Lung (tissue), 17 donors: ENCODE measurements at places on chromosomes 6 and 20. TPM values are rescaled to one million over a fixed set of nuclear protein-coding genes. Genes with fewer than 3 reads are reported as not detected.

HDGFL1 gene
- total RNA-seq, result not detected

DNA sequence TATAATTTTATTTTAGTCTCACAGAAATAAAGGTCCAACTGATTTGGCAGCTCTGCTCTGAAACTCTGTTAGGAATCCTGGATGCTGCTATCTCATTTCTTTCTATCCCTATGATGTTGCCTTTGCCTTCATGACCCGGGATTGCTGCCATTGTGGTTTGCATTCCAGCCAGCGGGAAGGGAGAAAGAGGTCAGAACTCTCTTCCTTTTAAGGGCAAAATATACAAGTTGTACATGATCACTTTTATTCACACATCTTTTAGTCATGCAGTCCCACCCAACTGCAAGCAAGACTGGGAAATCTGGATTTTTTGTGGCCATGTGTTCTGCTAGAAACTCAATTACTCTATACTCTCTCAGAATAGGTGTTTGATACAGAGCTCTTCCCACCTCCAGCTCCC is 263.1 kb upstream of the ZFP64 start:
- peak; percentile 16 for DNase-seq
- no peaks in the 10 kb centered on the region for H3K27me3 ChIP-seq
- H3K4me1 ChIP-seq, result no peaks in the 10 kb centered on the region
- H3K4me3 ChIP-seq, result no peak overlapping the region
- H3K27ac ChIP-seq, result no peak overlapping the region

- no peak overlapping the region for H3K4me3 ChIP-seq
- DNase-seq, result no peak
- H3K36me3 ChIP-seq, result peaks cover 7% of the 10 kb centered on the region
- H3K4me1 ChIP-seq, result peaks cover 15% of the 10 kb centered on the region
- H3K27ac ChIP-seq, result no peak overlapping the region
Observed at GRCh38 chr6:39922821-39923220, 11.4 kb downstream of the MOCS1 start.

DNA sequence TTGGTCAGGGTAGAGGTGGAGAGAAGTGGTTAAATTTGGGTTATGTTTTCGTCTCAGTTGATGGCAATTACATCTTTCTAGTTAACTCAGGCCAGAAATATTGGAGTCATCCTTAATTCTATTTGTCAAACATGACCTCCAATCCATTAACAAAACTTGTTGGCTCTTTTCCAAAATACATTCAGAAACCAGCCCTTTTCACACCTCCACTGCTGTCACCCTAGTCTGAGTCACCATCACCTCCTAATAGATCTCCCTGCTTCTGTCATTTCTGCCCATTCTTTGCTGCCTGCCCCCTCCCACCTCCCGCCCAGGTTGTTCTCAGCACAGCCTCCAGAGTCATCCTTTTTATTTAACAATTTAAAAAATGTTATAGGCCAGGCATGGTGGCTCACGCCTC is 3.0 kb upstream of the ABCF1 start:
- DNase-seq, result no peak
- H3K4me3 ChIP-seq, result no peak overlapping the region
- H3K27ac ChIP-seq, result no peak overlapping the region
- H3K4me1 ChIP-seq, result peaks cover 20% of the 10 kb centered on the region
- H3K36me3 ChIP-seq, result no peaks in the 10 kb centered on the region

- H3K27ac ChIP-seq, result no peak overlapping the region
- DNase-seq, result no peak
- H3K4me3 ChIP-seq, result no peak overlapping the region
Observed at GRCh38 chr6:4751823-4752464, 24.3 kb upstream of the CDYL start.

- peaks cover 18% of the 10 kb centered on the region for H3K4me1 ChIP-seq
- H3K4me3 ChIP-seq, result no peak overlapping the region
- no peak overlapping the region for H3K27ac ChIP-seq
Observed at GRCh38 chr6:119800526-119800925, 451.0 kb upstream of the MAN1A1 start.

CALHM5 gene
- total RNA-seq, result 1.3 TPM

- no peak overlapping the region for H3K4me3 ChIP-seq
- H3K4me1 ChIP-seq, result no peaks in the 10 kb centered on the region
- H3K36me3 ChIP-seq, result no peaks in the 10 kb centered on the region
- H3K27ac ChIP-seq, result no peak overlapping the region
Observed at GRCh38 chr6:147071776-147072175, 132.4 kb upstream of the STXBP5 start.

- H3K4me1 ChIP-seq, result no peaks in the 10 kb centered on the region
- H3K36me3 ChIP-seq, result no peaks in the 10 kb centered on the region
- H3K27ac ChIP-seq, result no peak overlapping the region
- H3K4me3 ChIP-seq, result no peak overlapping the region
Observed at GRCh38 chr20:38723017-38723847, 1.1 kb upstream of the SLC32A1 start.

DNA sequence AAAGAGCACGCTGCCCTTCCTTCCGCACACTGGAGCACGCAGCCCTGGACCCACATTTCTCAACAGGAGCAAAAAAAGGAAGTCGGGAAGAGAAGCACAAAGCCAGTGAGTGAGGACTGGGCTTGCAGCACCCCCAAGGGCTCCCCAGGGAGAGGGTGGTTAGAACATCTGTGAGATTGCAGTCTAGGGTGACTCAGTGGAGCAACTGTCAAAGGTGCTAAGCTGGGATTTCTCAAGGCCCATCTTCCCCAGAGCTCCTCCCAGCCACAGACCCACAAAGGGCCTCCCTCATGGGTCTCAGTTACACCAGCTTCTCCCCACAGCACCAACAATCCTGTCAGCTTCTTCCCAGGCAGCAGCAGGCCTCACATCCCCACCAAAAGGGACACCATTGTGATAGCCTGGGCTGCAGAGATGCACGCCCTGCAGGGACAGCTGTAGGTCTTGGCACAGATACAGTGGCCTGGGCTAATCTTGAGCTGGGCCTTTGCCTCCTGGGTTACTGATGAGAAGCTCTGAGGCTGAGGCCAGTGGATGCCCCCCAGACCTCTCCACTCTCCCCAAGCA is 39.6 kb upstream of the CD93 start:
- H3K36me3 ChIP-seq, result no peaks in the 10 kb centered on the region
- no peaks in the 10 kb centered on the region for H3K4me1 ChIP-seq
- no peak overlapping the region for H3K4me3 ChIP-seq
- H3K27ac ChIP-seq, result no peak overlapping the region
- H3K27me3 ChIP-seq, result no peaks in the 10 kb centered on the region
- no peak for DNase-seq

IPCEF1 gene
- total RNA-seq, result 18.1 TPM

DNA sequence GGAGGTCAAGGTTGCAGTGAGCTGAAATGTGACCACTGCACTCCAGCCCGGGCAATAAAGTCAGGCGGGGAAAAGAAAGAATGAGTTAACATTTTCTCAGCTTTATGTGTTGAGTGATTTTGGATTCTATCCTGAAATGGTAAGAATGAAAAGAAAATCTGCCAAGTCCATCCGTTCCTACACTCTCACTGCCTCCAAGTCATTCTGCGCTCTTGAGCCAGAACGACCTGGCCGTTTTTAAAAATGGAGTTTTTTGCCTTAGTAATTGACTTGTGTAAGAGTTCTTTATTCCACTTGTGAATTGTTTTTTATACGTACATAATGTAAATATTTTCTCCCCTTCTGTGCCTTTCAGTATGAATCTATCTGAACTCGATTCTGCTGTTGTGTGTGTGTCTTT is 28.7 kb downstream of the DNAJC5 start:
- peak; percentile 65 for DNase-seq
- peaks cover 13% of the 10 kb centered on the region for H3K36me3 ChIP-seq
- no peak overlapping the region for H3K4me3 ChIP-seq
- no peaks in the 10 kb centered on the region for H3K4me1 ChIP-seq

DNA sequence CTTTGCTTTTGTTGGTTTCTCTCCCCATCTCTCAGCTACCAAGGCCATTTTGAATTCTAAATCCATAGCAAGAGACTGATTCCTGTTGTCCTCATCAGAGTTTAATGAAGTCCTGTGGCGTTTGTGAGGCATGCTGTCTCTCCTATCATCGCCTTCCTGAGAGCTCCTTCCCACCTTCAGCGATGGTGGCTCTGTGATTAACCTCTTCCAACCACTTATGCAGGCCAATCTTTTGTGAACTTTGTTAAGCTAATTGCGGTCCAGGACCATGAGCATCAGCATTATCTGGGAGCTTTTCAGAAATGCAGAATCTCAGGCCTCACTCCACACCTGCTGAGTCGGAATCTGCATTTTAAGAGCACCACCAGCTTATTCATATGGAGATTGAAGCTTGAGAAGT is 272.5 kb upstream of the CDYL start:
- no peak for DNase-seq
- H3K4me1 ChIP-seq, result no peaks in the 10 kb centered on the region
- H3K36me3 ChIP-seq, result no peaks in the 10 kb centered on the region
- H3K27ac ChIP-seq, result no peak overlapping the region
- no peaks in the 10 kb centered on the region for H3K27me3 ChIP-seq
- H3K4me3 ChIP-seq, result no peak overlapping the region

- no peaks in the 10 kb centered on the region for H3K27me3 ChIP-seq
- peaks cover 23% of the 10 kb centered on the region for H3K36me3 ChIP-seq
- no peak overlapping the region for H3K4me3 ChIP-seq
- no peak overlapping the region for H3K27ac ChIP-seq
- no peaks in the 10 kb centered on the region for H3K4me1 ChIP-seq
Observed at GRCh38 chr20:44052166-44052565, 134.8 kb downstream of the JPH2 start.

TGM2 gene
- 194 TPM for total RNA-seq

GRCh38 chr6:158031381-158032353 is 50.0 kb downstream of the SYNJ2 start:
- no peaks in the 10 kb centered on the region for H3K36me3 ChIP-seq
- peaks cover 39% of the 10 kb centered on the region for H3K4me1 ChIP-seq
- H3K27me3 ChIP-seq, result no peaks in the 10 kb centered on the region
- peak overlapping the region; percentile 50 for H3K27ac ChIP-seq
- H3K4me3 ChIP-seq, result no peak overlapping the region

ABHD16B gene
- total RNA-seq, result not detected

C6orf62 gene
- total RNA-seq, result 123 TPM

GRCh38 chr20:12409501-12409900 is 491.8 kb downstream of the BTBD3 start:
- H3K27ac ChIP-seq, result no peak overlapping the region
- no peaks in the 10 kb centered on the region for H3K36me3 ChIP-seq
- H3K27me3 ChIP-seq, result no peaks in the 10 kb centered on the region
- no peak for DNase-seq
- H3K4me1 ChIP-seq, result no peaks in the 10 kb centered on the region

DNA sequence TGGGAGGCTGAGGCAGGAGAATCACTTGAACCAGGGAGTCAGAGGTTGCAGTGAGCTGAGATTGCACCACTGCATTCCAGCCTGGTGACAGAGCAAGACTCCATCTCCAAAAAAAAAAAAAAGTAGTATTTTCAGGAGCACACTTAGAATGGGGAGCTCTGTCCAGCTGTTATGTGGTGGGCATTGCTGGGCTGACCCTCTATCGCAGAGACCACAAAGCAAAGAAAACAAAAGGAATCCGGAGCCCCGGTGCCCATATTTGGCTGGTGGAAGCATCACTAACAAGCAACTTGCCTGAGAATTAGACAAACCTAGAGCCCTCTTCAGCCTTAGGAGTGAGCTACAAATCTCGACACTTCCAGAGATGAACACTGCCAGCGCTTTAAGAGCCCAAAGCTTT is 137.3 kb upstream of the GPR6 start:
- no peak overlapping the region for H3K4me3 ChIP-seq
- H3K4me1 ChIP-seq, result no peaks in the 10 kb centered on the region
- H3K27ac ChIP-seq, result no peak overlapping the region
- H3K27me3 ChIP-seq, result no peaks in the 10 kb centered on the region
